ENCODE measurements at places on chromosomes 12 and 14.

GRCh38 chr12:3661028-3661427, 91.9 kb downstream of the CRACR2A start:
- no peak for DNase-seq

- DNase-seq: no peak
Observed at GRCh38 chr12:34297126-34297789, 275.0 kb downstream of the ALG10 start.

DNA sequence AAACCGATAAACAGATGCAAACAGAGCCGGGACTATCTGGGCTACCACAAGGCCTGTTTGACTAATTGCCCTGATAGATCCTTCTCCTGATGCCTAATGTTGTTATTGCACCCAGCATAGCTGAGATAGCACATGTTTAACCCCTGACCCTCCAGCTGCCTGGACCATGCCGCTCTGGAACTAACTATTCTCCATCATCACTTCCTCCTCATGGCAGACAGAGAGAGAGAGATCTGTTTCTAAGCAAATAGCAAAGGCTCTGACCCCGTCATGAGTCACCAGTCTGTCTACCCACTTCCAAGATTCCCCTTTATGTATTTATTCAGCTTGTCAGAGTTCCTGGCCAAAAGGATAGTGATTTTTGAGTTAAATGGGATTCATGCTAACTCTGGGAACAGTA, 58.2 kb upstream of the FLRT2 start:
- no peak for DNase-seq

DNA sequence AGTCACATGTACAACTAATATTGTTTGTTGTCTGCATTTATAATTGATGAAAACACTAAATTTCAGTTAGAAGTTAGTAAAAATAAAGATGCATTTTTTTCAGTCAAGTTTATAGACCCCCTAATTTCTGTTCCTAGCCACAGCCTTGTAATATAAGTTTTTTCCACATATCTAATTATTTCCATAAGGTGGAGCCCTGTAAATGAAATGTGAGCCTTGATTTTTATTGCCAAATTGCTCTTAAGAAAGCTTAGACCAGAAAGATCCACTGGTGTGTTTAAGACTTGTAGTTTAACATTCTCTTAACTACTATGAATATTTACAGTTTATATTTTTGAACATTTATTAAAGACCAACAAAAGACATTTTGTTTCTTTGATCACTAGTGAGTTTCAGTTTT, 322.1 kb upstream of the RGS6 start:
- no peak for DNase-seq

GRCh38 chr14:50594577-50595316, 34.8 kb downstream of the ATL1 start:
- no peak for DNase-seq

DNA sequence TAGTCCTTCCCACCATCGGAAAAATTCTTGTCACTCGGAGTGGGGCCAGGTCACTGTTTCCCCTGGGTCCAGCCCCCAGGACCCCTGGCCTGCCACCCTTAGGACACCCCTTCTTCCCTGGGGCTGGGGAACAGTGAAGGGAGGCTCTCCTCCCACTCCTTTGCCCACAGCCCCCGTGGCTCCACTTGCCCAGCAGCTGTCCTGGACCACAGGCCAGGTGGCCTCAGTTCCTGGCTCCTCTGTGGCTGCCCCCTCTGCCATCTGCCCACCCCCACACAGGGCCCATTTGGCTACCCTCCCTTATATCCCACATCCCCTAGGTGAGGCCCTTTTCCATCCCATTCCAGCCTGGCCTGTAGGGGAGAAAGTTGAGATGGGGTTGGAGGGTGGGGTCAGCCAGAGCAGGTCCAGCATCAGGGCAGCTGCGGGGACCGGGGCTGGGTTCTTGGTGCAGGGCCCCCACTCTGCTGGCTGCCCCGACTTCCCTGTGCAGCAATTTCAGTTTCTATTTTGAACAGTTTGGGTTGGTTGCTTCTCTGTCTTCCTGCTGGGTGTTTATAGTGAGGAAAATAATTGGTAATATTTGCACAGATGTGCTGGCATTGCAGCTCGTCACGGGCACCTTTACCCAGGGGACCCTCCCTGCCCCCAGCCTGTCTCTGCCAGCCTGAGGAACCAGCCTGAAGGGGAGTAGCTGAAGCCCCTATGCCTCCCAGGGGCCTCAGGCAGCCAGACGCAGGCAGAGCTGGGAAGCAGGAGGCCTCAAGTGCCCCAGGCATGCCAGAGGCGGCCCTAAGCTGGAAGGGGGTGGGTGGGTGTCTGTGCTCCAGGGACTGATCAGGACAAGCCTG, 23.4 kb downstream of the SYNDIG1L start:
- DNase-seq: no peak

DNA sequence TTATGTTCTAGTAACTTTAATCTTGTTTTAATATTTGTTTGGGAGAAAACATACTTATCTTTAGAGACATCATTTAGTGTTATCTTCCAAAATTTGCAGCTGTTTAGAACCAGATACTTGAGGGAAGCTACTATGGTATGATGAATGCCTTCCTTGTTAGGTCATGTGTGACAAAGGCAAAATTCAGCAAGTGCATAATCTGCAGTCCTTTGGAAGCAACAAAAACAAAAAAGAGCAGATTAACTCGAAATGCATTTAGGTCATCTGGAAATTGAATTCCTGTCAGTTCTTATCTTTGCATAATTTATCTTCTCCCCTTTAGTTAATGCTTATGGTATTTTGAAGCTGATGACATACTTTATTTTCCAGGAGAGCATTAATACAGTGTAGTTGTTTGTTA, 3.5 kb downstream of the FBXO34 start:
- no peak for DNase-seq

Data from stimulated activated CD4-positive, alpha-beta T cell treated with anti-CD3 and anti-CD28 coated beads, Interleukin-4, amount 100 ng/mL, for 48 hours (primary cell).